CD4-positive, alpha-beta T cell treated with Interleukin-10 for 1 hour (primary cell): ENCODE measurements at places on chromosomes 16 and 17.

- no peak for DNase-seq
Observed at GRCh38 chr17:28252436-28252835, 66.6 kb upstream of the TMEM97 start.

DNA sequence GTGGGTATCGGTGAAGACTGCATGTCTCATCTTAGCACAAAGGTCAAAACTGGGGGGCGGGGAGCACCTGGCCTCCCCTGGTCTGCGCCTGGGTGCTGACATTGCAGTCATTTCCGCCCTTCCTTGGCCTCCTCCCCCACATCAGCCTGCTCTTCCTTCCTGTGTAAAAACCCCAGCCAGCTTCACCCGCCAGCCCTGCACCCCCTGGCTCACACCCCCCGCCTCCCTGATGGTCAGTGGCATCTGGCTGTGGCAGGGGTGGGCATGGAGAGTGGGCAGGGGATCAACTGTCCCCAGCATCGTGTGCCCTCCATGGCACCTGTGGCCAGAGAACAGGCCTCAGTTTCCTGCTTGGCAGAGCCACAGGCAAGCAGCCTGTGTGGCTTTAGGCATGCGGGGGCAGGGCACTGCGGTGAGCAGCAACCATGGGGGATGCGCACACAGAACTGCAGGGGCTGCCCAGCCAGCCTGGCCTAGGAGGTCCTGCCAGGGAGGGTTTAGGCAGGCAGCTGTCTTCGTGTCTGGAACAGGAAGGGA, 26.5 kb upstream of the LASP1NB start:
- peak; percentile 86 for DNase-seq

GRCh38 chr17:8712698-8713097, 31.9 kb downstream of the CCDC42 start:
- DNase-seq: no peak

DNA sequence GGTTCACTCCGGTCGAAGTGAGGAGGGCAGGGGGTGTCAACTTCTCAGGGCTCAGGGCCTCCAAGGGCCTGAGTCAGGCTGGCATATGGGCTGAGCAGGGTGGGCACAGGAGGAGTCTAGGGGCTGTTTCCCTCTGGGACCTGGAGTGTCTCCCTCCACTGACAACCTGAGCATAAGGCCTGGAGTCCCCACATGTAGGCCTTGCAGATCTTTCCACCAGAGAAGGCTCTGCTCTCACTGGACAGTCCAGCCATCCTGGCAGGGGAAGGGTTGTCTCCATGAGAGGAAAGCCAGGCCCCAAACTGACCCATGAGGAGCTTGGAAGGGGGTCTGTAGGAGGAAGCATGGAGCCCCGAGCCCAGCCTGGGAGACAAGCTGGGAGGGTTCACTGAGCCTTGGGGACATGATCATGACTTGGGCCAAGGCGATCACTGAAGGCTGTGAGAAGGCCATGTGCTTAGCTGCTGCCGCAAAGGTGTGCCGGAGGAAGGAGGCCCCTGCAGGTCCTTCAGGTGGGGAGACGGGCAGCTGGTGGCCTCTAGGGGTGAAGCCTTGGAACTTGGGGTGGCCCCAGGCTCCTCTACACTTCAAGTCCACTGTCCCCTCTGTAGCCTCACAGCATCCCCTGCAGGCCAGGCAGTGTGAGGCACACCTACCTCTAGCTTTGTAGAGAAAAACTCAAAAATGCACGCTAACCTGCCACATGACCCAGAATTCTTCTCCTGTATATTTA, 9.9 kb downstream of the CMTM2 start:
- peak; percentile 80 for DNase-seq

DNA sequence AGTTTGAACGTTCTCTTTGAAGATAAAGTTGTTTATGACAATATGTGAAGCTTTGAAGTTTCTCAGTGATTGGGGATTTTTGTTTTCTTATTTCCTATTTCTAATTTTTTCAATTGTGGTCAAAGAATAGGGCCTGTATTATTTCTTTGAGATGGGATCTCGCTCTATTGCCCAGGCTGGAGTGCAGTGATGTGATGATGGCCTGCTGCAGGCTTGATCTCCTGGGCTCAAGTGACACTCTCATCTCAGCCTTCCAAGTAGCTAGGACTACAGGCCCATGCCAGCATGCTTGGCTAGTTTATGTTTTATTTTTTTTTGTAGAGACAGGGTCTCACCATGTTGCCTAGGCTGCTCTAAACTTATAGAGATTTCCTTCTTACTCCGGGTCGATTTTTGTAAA, 11.7 kb upstream of the ANKRD40CL start:
- DNase-seq: no peak

GRCh38 chr17:44972953-44973352, 4.8 kb upstream of the C1QL1 start:
- DNase-seq: no peak

DNA sequence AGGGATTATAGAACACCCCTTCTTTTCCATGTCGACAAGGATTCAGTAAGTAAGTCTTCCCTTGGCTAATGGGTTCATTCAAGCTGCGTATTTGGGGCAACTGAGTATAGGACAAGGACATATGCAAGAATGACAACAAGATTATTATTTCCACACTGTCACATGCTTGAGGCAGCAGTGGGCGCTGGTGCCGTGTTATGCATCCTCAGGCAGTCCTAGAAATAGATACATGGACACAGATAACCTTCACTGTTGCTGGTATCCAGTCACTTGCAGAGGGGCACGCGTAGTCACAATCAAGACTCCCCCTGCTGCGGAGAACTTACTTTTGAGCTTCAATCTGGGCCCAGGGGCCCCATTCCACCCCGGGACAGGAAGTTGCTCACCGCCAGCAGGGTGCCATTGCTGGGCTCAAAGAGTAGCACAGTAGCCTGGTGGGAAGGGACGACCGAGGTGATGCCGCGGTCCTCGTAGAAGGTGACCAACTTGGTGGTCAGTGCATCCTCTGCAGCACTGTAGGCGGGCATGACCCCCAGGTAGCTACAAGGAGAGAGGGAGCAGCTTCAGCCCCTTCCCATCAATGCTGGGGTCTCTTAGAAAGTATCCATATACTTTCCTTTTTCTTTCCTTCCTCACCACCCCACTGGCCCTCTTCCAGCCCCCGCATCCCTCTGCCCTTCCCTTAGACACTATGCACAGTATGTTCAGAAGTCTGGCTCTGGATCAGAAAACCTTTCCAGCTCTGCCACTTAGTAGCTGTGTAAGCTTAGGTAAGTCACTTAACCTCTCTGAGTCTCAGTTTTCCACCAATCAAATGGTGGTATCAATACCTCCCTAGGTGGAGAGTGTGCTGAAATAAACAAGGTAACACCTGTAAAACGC, 804 bp downstream of the CRYM start:
- DNase-seq: no peak

DNA sequence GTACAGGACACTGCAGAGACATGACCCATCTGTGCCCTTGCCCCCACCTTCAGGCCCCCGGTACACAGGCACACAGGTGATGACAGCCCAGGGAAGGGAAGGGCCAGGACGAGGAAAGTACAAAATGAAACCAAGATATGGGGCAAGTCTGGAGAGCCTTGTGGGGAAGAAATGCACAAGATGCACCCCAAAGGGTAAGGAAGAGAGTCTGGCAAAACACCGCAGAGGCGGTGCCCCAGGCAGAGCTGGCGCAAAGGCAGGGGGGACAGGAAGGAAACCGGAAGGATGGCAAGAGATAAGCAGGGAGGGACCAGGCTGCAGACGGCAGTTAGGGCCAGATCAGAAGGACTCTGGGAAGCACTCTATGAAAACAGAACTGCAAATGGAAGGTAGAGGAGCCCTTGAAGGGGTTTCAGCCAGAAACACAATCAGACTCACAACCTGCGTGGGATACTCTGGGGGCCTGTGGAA, 81.4 kb downstream of the SLC39A11 start:
- DNase-seq: no peak

DNA sequence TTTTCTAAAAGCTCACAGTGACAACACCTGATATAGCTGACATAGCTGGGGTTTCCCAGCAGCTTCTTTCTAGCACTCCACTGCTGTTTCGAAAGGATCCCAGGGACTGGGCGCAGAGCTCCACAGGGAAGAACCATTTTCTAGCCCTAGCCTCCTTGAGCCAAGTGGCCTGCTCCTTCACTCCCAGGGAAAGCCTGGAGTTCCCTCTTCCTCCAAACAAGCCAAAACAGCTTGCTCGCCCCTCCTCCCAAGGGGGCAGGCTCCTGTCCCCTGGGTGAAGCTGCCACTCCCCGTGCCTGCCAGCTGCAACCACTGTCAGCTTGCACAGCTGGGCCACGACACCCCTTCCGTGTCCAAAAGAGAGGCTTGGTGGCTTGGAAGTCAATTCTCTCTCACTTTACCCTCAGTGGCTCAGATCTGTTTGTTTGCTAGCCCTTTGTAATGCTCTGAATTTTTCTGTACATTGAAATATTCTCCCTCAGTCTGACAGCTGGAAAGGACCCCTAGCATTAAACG, 59.8 kb downstream of the CYTH1 start:
- DNase-seq: no peak

DNA sequence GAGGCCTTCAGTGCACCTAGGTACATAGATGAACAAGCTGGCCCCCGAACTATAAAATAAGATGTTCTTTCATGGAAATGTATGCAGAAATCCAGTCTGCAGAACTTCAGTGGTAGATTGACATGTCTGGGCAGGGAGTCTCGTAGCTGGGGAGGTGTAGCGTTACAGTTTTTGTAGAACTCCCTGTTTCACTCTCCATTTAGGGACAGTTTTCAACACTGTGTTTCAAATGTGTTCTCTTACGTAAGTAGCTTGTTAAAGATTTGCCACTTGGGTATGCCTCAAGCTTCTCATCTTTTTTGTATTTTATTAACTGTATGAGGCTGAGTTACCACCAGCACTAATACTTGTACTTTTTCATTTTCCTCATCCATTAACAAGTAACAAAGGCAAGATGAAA, 46.6 kb downstream of the PLD6 start:
- no peak for DNase-seq
